ENCODE measurements at places on chromosomes 6 and 20.

DNA sequence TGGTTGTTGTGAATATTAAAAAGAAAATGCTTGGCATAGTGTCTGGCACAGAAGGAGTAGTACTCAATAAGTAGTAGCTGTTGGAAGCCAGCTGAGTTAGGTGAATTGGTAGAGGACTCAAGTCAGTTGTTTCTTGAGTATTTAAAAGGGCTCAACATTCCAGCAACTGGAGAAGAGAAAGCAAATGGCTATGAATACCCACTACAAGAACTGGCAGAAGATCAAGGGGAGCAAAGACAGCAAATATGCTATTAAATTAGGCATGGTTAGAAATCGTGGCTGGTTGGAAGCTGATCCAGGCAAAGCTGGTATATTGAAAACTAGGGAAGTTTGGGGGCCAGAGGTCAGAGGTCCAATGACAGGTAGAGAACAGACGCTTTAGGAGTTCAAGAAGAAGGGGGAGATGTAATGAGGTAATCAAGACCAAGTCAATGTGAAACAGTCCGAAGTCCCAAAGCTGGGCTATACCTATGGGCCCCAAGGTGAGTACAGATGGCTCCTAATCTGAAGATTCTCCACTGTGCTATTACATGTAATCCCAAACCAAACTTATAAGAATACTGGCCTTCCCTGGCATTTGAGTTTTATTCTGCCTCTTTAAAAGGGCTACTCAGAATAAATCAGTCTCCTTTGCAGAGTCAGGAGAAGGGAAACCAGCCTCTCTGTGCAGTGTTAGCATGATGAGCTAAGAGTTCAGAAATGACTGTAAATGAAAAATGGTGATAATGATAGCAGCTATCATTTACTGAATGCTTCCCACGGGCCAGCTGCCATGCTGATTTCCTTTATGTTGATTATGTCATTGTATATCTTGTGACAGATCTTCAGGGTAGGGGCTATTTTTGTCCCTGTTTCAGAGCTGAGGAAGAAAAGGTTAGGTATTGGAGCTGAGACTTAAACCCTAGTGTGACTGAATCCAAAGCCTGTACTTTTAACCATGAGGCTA is 122.3 kb downstream of the ANKS1A start:
- no peak for DNase-seq

- no peak for DNase-seq
These were observed 37.6 kb downstream of the SULF2 start for GRCh38 chr20:47747669-47748031.

DNA sequence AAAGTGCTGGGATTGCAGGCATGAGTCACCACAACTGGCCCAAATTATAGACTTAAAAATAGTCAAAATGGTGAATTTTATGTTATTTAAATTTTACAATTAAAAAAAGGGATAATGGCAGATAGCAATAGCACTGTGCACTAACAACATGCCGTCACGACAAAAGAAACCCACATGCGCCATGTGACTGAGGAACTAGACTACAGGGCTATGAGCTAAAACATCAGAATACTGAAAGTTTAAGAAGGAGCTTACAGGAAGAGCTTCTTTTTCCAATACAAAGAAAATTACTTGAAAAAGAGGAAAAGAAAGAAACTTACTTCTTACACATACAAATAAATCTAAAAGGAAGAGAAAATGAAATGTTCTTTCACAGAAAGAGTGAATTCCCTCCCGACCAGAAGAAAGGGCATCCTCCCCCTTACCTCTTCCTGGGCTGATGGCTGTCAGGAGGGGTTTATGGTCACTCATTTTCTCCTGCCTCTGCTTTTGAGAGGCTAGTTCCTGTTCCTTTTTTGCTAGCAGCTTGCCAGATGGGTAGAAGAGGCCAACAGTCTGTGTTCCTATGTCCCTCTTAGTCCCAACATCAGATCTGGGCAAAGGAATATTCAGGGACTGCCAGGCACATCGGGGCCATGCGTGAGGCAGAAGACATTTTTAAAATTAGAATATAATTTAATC is 54.5 kb downstream of the DZANK1 start:
- DNase-seq = no peak

DNA sequence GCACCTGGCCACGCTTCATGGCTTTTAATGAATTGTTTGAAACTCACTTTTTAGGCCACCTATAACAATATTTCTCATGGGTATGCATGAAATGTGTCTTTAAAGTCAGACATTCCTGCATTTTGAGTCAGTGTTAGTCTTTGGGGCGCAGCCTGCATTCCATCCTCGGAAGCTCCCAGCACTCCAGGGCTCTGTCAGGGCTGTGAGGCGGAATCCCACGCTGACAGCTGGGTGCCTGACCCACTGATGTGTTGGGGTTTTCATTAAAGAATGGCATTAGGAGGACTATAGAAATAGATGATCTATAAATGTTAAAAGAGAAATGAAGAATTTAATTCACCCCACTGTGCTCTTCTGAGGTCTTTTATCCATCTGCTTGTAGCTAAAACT is 16.2 kb upstream of the CLDN20 start:
- no peak for DNase-seq

GRCh38 chr20:44073011-44073674 is 113.8 kb downstream of the JPH2 start:
- no peak for DNase-seq

DNA sequence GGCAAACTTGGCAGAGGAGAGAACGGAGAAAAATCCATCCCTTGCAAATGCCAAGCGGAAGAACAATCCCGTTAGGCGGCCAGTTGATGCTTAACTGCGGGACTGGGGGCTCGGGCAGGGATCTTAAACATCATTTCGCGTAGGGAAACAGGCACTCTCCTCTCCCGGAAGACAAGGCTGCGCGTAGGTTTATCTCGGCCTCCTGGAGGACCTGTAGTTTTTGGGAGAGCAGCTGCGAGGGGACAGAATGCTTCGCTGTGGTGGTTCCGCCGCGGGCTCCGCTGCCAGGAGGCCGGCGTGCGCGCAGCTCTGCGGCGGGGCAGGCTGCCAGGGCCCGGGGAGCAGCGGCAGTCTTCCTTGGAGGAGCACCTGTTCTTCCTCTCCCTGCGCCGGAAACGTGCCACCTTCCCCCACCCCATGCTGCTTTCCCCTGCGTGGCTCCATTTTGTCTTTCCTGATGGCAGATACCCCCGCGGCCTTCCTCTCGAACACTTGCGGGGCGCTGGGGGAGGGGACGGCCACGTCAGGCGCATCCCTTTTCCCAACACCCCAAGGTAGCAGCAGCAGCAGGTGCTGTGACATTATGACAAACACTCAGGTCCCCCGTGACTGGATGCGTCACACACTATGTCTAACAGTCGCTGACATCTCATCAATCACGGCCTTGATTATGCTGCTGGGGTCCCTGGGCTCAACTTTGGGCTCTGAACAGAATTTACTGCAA is 230.7 kb upstream of the BTBD3 start:
- no peak for DNase-seq

- no peak for DNase-seq
These were observed 141.2 kb downstream of the FAM83B start for GRCh38 chr6:54987633-54988290.

DNA sequence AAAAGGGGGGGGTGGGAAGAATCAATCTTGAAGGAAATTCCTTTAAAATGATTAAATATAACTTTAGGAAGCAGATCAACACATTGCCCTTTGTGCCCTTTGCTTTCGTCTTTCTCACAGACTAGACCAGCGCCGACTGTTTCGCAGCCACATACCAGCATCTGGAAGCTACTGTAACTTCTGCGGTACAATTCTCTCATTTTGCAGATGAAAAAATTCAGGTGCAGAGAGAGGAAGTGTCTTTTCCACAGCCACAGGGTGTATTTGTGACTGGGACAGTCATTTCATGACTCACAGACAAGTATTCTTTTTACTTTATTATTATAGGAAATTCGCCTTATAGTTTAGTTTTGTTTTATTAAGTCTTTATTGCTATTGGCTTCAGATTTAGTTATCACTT is 84.2 kb downstream of the UST start:
- DNase-seq = peak; percentile 21

DNA sequence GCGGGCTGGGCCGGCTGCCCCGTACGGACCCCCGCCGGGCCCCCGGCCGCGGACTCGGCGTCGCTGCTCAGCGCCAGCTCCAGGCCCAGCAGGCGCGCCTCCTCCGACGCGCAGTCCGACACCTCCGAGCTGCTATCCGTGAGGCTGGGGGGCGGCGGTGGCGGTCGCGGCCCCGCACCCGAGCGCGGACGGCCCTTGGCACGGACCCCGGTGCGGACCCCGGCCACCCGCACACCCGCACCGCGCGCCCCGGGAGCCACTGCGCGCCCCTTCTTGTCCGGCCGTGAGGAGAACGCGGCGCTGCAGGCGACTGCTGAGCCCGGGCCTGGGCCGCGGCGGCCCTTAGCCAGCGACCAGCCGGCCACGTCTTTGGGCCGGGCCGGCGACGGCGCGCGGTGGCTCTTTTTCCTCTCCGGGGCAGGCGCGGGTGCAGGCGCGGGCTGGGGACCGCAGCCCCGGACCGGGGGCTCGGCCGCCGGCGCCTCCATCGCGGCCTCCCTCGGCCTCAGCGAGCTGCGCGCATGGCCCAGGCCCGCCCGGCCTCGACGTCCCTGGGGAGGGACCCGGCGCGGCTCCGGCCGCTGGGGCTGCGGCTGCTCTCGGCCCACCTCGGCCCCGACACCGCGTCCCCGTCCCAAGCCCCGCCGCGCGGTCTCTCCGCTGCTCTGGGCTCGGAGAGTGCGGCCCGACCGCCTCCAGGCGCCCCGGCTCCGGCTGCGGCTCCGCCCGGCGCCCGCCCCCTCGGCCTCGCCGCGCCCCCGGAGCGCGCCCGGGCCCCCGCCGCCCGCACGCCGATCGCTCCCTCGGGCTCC is 12.9 kb upstream of the TLDC2 start:
- DNase-seq = no peak

GRCh38 chr6:111472933-111473435 is 10.0 kb downstream of the REV3L start:
- no peak for DNase-seq

DNA sequence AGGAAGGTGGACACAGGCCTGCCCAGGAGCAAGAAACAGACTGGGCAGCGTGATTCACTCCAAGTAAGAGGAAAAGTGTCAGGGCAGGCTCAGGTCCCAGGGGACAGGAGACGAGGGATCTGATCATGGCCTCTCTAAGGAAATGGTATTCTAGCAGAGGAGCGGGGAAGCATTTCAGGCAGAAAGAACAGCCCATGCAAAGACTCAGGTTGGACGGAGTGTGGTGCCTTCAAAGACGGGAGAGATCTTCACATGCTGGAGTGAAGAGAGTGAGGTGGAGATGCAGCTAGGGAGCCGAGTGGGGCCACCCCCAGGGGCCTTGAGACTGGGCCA is 161.1 kb downstream of the SYCP2 start:
- no peak for DNase-seq

GRCh38 chr6:7904654-7905319 is 5.8 kb downstream of the TXNDC5 start:
- no peak for DNase-seq

DNA sequence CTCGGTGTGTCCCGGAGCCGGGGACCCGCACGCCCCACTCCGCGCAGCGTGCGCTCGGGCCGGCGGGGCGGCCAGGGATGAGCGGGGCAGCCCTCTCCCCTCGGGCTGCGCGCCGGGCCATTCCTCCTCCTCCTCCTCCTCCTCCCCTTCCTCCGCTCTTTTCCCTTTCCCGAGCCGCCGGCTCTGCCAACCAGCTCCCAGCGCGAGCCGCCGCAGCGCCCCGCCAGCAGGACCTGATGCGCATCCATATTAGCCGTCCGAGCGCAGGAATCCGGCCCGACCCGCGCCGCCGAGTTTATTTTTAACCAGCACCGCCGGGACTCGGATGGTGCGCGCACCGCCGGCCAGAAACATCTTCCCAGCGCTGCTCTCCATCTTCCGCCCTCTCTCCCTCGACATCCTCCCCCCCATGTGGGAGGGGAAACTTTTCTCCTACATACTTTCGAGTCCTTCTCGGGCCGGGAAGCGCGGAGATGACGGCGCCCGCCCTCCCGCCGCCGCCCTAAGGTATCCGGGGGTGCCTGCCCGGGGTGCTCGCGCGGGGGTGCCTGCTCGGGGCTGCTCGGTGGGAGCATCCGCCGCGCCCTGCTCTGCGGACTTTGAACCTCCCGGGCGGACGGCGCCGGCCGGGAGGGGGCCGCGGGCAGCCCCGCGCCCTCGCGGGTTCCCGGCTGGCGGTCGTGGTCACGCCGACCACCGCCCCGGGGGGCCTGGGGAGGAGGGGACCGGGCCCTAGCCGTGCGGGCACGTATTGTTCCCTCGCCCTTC is 619 bp downstream of the RREB1 start:
- no peak for DNase-seq
